ENCODE measurements at places on chromosomes 16 and 17.

DNA sequence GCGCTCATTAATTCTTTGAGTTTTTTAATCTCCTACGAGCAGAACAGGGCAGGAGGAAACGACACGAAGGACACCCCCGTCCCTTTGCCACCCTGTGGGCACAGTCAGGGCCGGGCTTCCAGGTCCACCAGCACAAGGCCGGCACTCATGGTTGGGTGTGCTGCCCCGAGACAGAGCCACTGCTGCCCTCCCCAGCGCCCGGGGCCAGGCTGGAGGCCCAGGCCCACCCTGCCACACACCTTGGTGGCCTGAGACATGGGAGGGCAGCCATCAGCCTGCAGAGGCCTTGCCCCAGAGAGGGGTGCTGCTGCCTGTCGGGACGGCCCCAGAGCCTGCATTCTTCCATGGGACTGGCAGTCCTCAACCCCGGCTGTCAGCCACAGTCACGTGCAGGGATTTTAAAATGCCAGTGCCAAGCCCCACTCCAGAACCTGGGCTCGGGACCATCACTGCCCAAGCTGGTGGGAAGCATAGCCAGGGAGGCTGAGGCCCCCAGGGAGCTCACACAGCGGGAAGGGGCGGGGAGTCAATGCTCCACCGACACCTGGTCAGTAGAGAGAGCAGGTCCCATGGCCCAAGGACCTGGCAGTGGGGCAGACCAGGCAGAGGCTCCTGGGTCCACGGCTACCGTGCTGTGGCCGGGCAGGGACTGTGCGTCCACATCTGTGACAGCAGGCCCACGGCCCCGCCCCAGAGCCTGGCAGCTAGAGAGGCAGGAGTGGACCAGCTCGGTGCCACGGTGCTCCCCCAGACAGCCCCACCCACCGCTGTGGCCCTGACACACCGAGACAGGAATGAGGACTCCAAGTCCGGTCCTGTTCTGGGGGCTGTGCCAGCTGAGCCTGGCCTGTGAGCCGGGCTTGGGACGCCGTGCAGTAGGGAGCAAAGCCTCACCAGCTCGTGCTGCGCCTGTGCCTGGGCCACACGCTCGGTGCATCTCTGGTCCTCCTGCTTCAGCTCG is 27.5 kb downstream of the CEP131 start:
- DNase-seq, result no peak

DNA sequence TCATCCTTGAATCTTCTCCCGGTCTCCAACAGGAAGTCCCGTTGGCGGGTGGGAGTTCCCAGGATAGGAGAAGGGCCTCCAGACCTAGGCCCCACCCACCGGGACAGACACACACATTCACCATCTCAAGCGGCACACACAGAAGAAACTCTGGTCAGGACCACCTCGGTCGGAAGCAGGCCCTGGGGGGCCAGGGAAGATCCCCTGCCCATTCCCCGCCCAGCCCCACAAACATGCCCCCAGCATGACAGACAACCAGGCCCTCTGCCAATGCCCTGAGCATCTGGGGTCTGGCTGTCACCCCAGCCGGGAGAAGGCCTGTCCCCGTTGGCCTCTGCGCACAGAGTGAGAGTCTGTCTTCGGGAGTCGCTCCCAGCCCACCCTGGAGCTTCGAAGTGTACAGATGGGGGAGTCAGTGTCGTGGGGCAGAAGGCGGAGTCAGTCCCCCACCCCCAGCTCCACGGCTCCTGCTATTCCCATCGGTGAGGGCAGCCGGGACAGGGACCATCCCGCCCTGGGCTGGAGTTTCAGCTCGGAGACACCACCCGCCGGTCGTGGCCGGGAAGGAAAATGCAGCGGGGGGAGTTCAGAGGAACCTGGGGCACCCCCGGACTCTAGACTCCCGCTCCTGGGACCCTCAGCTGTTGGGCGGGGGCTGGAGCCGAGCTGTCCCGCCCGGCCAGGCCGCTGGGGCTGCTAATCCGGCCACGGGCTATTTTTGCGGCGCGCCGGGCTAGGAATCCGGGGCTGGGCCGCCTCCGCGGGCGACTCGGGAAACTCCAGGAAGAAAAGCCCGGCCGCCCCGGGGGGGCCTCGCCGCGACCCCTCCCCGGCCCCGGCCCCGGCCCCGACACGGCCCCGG is 660 bp downstream of the RHBDF1 start:
- DNase-seq, result peak; percentile 62

DNA sequence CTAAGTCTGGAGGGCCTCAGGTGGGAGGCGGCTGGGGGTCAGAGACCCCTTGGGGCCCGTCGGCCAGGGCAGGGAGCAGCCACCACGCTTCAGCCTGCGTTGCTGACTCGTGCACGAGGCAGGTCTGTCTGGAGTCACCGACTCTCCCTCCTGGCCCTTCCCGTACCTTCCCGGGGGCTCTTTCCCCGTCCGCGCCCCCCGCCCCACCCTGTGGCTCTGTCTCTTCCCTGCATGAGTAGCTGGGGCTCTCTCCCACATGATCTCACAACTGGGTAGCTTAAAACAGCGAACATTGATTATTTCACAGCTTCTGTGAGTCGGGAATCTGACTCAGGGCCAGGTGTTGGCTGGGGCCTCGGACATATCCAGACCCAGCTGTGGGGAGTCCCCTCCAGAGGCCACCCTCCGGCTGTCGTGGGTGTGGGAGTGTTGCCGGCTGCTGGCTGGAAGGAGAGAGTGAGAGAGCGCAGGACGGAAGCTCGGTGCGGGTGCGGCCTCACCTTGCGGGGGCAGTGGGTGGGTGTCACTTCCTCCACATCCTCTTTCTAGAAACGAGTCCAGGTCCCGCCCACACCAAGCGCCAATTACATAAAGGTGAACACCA is 17.3 kb downstream of the BAHCC1 start:
- DNase-seq, result no peak

GRCh38 chr17:77782201-77782600 is 176.3 kb upstream of the TNRC6C start:
- no peak for DNase-seq

GRCh38 chr16:57382535-57383275 is 10.4 kb downstream of the CX3CL1 start:
- no peak for DNase-seq

- no peak for DNase-seq
Measured at GRCh38 chr17:15498107-15498506, 30.7 kb upstream of the CDRT4 start.

- no peak for DNase-seq
Measured at GRCh38 chr17:9240659-9241370, 219.5 kb downstream of the NTN1 start.

DNA sequence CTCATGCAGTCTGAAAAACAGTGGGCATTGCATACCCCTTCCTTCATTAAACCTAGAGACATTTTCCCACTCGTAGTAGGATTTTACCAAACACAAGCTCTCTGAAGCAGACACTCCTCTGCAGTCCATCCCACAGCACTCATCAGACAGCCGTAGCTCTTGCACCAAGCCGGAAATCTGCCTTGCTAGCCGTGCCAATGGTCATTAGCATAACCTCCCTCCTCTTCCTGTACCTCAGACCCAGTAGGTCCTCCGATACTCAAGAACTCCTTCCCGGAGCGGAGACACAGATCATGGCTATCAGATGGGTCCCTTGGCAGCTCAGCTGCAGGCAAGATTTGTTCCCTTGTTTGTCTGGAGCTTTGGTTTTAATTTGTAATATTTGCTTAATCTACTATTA is 483.1 kb upstream of the PSMD7 start:
- DNase-seq, result no peak
